Psoas muscle (tissue), 8 donors: ENCODE measurements at places on chromosomes 16 and 17. TPM values are rescaled to one million over a fixed set of nuclear protein-coding genes. Genes with fewer than 3 reads are reported as not detected.
A peak's percentile ranks its signal among the peaks of the same experiment; 100 is the strongest.

The TMEM238L gene
- total RNA-seq = not detected

The CCL8 gene
- total RNA-seq = not detected

The FBXW10 gene
- 0.52 TPM for total RNA-seq

GRCh38 chr17:44651228-44651627 is 5.0 kb upstream of the MEIOC start:
- no peak for DNase-seq
- peaks cover 12% of the 10 kb centered on the region for H3K27me3 ChIP-seq
- no peak overlapping the region for H3K4me3 ChIP-seq
- no peaks in the 10 kb centered on the region for H3K36me3 ChIP-seq
- H3K27ac ChIP-seq = no peak overlapping the region

The LDHD gene
- 26.2 TPM for total RNA-seq

GRCh38 chr16:85642762-85643358 is 29.7 kb downstream of the GSE1 start:
- no peak overlapping the region for H3K4me3 ChIP-seq
- peak overlapping the region; percentile 77 for H3K27ac ChIP-seq
- DNase-seq = no peak

- H3K27ac ChIP-seq = no peak overlapping the region
- no peaks in the 10 kb centered on the region for H3K36me3 ChIP-seq
- no peak for DNase-seq
- H3K27me3 ChIP-seq = no peaks in the 10 kb centered on the region
- peaks cover 42% of the 10 kb centered on the region for H3K4me1 ChIP-seq
Measured at GRCh38 chr17:39925282-39926134, 1.9 kb downstream of the ORMDL3 start.

The GEMIN4 gene
- total RNA-seq = 21.9 TPM

DNA sequence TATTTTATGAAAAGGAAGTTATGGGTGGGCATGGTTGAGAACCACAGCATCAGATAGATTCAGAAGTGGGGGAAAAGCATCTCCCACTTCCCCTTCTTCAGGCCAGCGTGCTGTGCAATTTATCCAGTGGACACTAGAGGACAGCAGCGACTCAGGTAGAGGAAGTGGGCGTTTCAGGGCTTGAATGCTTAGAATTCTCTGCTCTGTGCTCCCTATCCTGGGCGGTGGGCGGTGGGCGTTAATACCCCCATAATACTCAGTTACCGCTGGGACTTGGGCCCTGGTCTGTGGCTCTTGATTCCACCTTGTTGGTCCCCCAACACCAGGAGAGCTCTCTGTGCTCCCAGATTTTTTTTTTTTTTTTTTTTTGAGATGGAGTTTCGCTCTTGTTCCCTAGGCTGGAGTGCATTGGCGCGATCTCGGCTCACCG is 3.7 kb upstream of the LYZL6 start:
- H3K27me3 ChIP-seq = peaks cover 2% of the 10 kb centered on the region
- DNase-seq = no peak

DNA sequence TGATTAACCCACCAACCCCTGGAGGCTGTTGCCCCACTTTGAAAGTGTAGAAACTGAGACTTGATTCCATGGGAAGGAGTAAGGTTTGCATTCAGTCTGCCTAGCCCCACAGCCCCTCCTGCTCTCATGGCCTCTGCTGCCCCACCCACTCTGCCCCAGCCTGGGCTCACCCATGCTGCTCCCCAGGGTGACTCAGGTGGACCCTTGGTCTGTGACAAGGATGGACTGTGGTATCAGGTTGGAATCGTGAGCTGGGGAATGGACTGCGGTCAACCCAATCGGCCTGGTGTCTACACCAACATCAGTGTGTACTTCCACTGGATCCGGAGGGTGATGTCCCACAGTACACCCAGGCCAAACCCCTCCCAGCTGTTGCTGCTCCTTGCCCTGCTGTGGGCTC is 6.5 kb downstream of the PRSS41 start:
- no peak overlapping the region for H3K27ac ChIP-seq
- H3K36me3 ChIP-seq = no peaks in the 10 kb centered on the region
- peaks cover 3% of the 10 kb centered on the region for H3K27me3 ChIP-seq
- no peak overlapping the region for H3K4me3 ChIP-seq

DNA sequence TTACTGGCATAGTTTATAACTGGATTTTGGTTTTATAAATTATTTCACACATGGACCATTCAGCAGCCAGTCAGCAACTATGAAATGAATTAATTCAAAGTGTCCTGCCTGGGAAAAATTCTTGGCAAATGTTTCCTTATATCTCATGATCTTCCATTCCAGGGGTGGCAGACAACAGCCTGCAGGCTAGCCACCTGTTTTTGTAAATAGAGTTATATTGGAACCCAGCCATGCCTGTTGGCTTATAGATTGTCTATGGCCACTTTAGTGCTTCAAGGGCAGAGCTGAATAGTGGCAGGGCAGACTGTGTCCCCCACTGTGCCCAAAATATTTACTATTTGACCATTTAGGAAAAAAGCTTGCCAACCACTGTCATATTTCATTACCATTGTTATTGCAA is 613.7 kb downstream of the TMEM114 start:
- no peak for DNase-seq
- H3K4me3 ChIP-seq = no peak overlapping the region
- no peaks in the 10 kb centered on the region for H3K36me3 ChIP-seq
- no peak overlapping the region for H3K27ac ChIP-seq
- H3K4me1 ChIP-seq = no peaks in the 10 kb centered on the region

The KRT32 gene
- not detected for total RNA-seq

GRCh38 chr16:24988129-24988518 is 27.0 kb downstream of the ARHGAP17 start:
- H3K36me3 ChIP-seq = no peaks in the 10 kb centered on the region
- H3K4me1 ChIP-seq = peaks cover 94% of the 10 kb centered on the region
- no peak for DNase-seq
- H3K27ac ChIP-seq = peak overlapping the region; percentile 56
- peak overlapping the region; percentile 32 for H3K4me3 ChIP-seq
- H3K27me3 ChIP-seq = no peaks in the 10 kb centered on the region

- no peak for DNase-seq
- no peaks in the 10 kb centered on the region for H3K36me3 ChIP-seq
- no peak overlapping the region for H3K27ac ChIP-seq
- no peaks in the 10 kb centered on the region for H3K4me1 ChIP-seq
Measured at GRCh38 chr17:54992797-54993639, 24.5 kb downstream of the STXBP4 start.

GRCh38 chr16:30663820-30664219 is 5.6 kb downstream of the FBRS start:
- peaks cover 39% of the 10 kb centered on the region for H3K4me1 ChIP-seq
- H3K27ac ChIP-seq = no peak overlapping the region
- no peak for DNase-seq
- peaks cover 19% of the 10 kb centered on the region for H3K36me3 ChIP-seq
- H3K27me3 ChIP-seq = no peaks in the 10 kb centered on the region
- H3K4me3 ChIP-seq = no peak overlapping the region

- H3K36me3 ChIP-seq = no peaks in the 10 kb centered on the region
- peak within 1 kb of the TSS; percentile 97 for H3K27ac ChIP-seq
- peaks cover 21% of the 10 kb centered on the region for H3K4me1 ChIP-seq
- no peaks in the 10 kb centered on the region for H3K27me3 ChIP-seq
- DNase-seq = peak; percentile 95
- peak within 1 kb of the TSS; percentile 99 for H3K4me3 ChIP-seq
Measured at GRCh38 chr16:3717235-3718018, at the start of gene TRAP1. TRAP1 (minus strand) TSS chr16:3717524; CDS start chr16:3717508, 16 bp downstream.

The GALR2 gene
- total RNA-seq = not detected

DNA sequence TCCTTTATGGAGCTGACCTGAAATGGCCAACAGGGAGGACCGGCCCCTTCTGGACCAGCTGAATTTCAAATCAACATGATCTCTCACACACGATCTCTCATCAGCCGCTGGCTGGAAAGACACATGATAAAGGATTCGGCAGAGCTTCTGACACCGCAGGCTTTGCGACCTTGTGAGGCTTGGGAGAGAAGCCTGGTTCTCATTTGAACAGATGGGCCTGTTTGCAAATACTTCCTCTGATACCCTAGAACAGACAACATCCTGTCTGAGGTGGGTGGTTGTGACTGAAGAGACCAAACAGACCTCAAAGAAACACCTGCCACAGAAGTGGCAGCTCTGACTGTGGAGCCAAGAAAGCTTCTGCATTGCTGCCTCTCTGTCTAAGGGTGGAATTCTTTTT is 77.9 kb upstream of the SDK2 start:
- H3K27ac ChIP-seq = no peak overlapping the region
- DNase-seq = no peak
